Activated T-cell treated with anti-CD3 and anti-CD28 coated beads for 24 hours (primary cell): ENCODE measurements at places on chromosomes 12 and 14.

- no peak for DNase-seq
Observed at GRCh38 chr12:113071135-113072112, 14.9 kb downstream of the DTX1 start.

- no peak for DNase-seq
Observed at GRCh38 chr12:49643961-49644619, 20.7 kb downstream of the PRPF40B start.

DNA sequence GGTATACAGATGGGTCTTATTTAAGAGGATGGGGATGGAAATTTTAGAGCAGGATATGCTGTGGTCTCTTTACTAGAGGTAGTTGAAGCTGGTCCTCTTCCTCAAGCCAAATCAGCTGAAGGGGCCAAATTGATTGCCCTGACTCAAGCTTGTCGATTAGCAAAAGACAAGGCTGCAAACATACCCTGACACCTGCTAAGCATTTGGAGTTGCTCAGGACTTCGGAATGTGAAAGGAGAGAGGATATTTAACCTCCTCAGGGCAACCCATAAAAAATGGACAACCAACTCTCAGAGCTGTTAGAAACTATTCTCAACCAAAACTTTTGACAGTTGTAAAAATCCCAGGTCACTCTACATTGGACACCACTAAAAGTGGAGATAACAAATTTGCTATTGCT, 15.6 kb downstream of the PTGDR start:
- DNase-seq, result no peak

- no peak for DNase-seq
Observed at GRCh38 chr12:128978067-128978466, 124.8 kb downstream of the GLT1D1 start.

DNA sequence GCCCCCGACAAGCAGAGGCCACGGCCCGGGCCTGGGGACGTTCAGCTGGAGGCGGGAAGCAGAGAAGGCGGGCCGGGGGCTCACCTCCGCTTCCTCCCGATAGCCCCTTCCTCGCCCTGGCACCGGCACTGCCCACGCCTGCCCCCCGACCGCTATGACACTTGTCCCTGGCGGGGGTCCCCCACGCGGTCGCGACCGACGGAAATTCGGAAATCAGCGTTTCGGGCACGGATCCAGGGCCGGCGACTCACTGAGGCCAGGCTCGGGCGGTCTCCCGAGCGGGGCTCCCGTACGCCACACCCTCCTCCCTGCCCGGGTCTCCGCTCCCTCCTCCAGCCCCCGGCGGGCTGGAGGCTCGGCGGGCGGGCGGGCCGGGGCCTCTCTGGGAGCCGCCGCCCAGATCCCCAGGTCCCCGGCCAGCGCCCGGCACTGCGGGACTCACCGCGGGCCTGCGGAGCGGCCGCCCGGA, 581 bp downstream of the PITPNM2 start:
- no peak for DNase-seq

DNA sequence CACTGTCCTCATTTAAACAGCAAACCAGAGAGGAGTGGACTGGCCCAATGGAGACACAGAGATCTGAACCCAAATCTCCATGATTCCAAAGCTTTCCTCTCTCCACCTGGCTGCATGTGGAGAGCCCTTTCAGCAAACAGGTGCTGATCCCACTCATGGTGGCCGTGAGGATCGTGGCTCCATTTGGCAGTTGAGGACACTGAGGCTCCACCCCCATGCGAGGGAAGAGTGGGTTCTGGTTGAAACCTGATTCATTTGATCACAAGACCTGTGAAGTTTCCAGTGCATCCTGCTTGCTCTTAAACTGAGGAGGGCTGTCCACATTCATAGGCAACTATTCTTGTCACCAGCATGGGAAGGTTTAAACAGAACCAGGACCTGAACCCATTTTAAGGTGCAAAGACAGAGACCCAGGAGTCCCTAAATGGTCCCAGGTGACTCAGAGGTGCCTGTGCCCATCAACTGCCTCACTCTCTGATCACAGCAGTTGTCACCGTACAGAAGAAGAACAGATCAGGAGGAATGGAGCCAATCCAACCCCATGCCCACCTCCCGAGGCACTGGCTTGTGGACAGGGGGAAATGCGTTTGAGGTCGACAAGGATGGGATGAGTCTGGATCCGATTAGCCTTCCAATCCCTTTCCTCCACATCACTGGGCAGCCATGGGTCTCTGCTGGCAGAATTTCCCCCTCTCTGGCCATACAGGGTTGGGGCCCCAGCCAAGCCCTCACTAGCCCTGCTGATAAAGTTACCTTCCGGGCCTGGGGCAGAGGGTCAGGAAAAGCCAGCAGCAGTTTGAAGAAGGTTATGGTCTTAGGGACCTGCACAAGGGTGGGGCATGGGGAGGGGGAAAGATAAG, 45.5 kb upstream of the BCL11B start:
- DNase-seq, result no peak

DNA sequence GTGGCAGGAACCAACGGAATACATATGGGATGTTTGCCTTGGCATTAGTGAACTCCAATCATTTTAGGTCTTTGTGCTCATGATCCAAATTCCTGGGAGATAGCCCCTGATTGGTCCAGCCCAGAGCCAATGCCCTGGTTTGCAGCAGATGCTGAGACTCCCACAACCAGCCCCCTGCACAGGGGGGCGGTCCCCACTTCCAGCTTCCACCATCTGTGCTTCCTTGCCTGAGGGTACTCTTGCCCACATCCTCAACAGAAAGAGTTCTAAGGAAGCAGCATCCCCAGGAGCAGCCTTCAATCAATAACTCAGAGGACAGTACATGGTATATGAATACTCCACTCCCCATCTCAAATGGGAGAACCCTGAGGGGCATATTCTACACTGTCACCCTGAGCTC, 39.7 kb upstream of the FICD start:
- DNase-seq, result no peak

DNA sequence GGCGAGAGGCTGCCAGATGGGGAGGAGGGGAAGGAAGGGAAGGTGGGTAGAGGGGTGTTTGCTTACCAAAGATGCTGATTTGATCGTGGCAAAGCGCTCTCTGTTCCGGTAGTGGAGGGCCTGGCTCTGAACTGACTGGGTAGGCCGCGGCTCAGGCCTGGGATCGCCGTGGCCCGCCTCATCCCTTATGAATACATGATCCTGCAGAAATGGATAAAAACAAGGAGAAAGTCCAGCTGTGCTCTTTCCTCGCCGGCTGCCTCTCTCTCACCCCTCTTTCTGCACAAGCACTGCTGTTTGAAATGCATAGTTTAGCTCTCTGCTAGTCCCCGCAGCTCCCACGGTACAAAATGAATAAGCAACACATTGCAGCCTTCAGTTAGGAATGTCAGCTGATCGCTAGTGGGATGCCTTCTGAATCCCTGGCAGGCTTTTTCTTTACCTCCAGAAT, 53.8 kb downstream of the PEBP1 start:
- DNase-seq, result no peak

DNA sequence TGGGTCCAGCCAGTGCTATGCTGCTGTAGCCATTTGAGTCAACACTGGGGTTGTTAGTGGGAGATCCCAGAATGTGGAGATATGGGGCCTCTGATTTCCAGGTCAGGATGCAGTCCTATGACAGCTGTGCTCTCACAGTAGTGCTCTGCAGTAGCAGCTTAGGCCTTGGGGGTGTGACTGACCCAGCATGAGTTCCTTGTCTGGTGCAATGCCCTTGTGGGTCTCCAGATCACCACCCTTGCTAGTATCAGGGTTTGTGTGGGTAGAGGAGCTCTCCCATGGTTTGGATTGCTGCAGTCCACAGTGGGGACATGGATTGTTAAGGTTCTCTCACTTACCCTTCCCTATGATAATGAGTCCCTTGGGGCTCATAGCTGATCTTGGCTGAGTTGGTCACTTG, 113.7 kb downstream of the RAD51B start:
- DNase-seq, result no peak

DNA sequence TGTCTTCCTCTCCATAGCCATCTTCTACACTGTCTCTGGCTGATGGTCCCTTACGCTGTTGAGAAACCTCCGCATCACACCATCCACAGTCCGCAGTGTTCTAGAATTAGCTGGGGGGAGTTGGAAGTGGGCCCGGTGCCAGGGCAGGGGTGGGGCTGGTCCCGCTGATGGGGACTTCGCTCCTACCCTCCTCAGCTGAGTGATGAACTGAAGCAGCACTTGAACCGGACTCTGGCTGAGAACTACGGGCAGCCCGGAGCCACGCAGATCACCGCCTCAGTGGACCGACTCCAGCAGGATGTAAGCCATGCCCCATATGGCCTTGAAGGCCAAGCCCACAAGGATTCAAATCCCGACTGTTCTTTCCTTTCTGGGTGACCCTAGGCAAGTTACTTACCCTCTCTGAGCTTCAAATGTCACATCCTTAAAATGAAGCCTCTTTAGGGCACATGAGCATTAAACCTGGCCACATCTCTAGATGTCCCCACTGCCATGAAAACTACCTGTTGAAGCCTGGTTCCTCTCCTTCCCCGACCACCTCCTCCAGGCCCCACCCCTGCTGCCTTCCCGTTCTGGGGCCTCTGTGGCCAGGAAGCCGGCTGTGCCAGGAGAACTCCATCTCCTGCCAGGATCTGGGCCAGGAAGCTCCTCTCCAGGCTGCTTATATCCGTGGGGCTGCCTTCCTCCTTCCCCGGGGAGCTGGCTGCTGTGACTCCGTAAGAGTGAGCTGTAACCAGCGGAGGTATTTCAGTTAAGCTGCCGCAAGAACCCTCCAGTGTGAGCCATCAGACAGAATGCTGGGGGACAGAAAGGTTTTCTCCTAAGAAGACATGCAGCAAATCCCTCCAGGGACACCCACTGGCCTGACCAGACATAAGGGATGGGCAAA, 53.1 kb downstream of the TSPAN11 start:
- no peak for DNase-seq

DNA sequence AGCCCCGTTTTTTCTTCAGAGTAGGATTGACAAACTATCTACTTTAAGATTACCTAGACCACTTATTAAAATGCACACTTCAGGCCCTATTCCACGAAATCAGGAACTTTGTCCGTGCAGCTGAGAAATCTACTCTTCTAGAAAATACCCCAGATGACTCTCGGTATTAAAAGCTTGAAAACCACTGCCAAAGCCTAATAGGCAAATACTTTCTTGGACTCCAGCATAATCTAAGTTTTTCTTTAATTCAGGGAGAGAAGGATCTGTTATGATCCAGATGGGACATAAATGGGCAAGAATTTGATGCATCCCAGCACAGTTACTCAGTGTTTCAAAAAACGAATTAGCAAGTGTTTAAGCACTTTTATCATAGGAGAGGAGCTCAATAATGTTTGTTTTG, 94.5 kb downstream of the TMX1 start:
- DNase-seq, result no peak

DNA sequence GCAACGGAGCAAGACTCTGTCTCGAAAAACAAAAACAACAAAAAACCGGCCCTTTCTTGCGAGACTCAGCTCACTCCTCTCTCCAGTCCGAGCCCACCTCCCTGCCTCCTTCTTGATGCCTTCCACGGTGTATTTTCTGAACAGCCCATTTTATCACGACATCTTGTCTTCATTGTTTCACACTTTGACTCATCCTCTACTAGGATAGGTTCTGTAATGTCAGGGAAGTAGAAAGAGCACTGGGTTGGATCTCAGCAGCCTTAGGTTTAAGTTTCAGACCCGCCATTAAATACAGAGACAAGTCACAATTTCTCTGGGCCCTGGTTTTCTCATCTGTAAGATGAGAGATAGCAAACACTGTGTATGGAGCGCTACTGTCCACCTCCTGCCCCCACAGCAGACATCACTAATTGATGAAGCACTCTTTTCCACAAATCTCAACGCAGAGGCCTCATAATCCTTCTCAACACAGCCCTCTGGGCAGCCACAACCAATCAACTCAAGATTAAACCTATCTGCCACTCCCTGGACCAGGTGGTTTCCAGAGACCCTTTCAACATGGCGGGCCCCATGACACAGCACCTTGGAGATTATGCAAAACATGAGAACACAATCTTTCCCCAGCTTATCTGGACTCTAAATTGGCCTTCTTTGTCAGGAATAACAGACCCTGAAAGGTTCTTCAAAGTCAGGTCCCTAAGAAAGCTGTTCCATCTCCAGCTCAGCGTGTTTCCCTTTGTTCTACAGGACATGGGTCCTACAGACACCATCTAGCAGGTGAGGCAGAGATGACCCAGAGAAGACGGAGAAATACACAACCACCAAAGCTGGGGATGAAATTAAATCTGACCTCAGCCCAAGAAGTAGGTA, 35.6 kb downstream of the CCDC88C start:
- no peak for DNase-seq

DNA sequence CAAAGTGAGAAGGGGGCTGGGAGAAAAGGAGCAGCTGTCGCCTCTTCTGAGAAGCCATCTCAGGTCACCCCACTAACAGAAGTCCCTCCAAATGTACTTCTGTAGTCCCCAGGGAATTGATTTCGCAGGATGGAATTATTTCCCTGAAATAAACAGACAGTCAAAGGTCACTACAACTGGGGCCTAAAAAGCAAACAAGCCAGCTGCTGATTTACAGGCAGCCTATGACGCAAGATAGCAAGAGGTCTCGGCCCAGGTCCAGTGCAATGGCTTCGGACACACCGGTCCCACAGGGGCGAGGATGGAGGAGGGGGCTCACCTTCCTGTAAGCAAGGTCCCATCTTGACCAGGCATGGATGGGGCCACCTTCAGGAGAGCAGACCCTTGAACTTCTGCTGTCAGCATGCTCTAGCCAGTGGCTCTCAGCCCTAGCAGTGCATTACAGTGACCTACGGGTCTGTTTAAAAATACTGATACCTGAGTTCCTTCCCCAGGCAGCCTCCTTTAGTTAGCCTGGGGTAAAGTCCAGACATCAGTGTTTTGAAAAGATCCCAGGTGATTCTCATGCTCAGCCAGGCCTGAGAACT, 18.1 kb downstream of the NUAK1 start:
- no peak for DNase-seq

- DNase-seq, result peak; percentile 58
Observed at GRCh38 chr12:57214398-57214781, 2.2 kb upstream of the NXPH4 start.

- DNase-seq, result no peak
Observed at GRCh38 chr12:47746073-47746472, 12.6 kb downstream of the RAPGEF3 start.

DNA sequence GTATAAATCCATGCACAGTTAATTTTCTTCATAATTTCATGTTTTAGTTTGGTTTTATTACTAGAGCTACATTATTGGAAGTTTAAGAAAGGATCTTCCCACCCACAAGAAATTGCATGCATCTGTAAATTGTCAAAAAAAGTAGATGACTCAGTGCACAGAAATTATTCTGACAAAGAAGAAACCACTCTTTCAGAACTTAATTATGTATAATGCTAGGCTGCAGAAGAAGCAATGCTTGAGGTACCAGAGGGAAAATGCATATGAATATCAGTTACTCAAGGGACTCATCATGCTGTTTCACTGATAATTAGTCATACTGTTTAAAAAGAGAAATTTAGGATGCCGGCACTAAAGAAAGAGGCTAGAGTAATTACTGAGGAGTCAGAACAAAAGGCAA, 147.0 kb downstream of the SLC16A7 start:
- DNase-seq, result no peak

- no peak for DNase-seq
Observed at GRCh38 chr14:103085106-103086091, 1.4 kb downstream of the LBHD2 start.

GRCh38 chr14:77638771-77639171, 22.3 kb upstream of the SPTLC2 start:
- no peak for DNase-seq
